NCI-H1048 (cell line): ENCODE measurements at places on chromosomes 6 and 20.

DNA sequence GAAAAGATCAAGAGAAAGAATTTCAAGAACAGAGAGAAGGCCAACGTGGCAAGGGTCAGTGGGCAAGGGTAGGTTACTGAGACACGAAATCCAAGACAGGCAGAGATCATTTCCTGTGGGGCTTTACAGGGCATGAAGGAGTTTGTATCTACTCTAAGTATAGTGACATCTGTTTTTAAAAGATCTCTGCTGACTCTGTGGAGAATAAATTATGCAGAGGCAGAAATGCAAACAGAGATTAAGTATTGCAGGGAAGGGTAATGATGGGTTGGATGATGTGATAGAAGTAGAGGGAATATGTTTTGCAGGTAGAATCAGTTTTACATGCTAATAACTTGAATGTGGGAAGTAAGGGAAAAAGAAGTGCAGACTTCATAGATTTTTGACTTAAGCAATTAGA, 243.5 kb downstream of the FRK start:
- DNase-seq, result no peak

DNA sequence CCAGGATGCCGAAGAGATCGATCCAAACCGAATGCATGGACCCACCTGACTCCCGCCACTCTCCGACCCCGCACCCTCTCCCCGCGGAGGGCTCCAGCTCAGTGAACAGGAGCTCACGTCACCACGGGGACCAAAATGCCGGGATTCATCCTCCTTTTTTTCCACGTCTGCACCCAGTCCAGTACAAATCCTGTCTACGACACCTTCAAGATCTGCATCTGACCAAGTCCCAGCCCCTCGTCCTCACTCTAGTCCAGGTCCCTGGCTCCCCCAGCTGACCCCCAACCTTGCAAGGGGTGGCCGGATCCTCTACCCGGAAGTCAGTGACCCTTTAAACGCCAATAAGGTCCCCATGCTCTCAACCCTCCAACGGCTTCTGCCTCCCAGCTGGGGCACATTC, 92.8 kb upstream of the QKI start:
- DNase-seq, result no peak

DNA sequence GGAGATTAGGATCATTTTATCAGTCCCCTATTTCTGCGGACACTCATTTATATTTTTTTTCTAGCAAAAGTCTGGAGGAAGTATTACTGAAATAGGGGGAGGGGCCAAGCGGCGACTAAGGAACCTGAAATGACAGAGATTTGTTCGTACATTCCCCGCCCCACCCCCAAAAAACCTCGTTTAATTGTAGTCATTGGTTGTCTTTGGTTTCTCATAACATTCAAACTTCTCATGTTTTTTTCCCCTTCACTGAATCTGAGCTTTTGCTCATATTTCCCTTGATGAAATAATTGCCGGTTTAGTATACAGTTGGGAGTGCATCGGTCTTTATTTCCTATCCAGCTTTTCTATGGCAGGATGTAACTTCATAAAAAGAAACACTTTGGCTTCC, 768 bp upstream of the FYN start:
- DNase-seq, result no peak

- DNase-seq, result no peak
These were observed 7.2 kb upstream of the VSX1 start for GRCh38 chr20:25089096-25089495.

GRCh38 chr6:160027076-160027475, 58.2 kb downstream of the IGF2R start:
- DNase-seq, result no peak

DNA sequence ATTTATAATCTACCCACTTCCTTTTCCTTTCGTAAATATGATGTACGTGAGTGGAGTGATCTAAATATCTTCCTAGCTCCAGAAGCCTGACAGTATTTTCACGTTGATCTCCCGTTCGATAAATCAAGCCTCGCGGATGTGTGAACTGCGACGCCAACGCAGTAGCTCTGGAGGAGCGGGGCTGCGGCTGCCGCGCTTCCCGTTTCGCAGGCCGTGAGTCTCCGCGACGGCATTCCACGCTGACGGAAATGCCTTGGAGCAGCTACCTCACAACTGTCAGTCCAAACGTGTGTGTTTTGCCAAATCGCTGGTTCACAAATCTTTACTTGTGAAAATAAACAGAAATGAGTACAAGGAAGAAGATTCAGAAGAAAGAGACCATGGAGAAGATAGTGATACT, 41.2 kb downstream of the BTBD3 start:
- DNase-seq, result no peak

GRCh38 chr6:10962673-10963072, 75.8 kb downstream of the SYCP2L start:
- no peak for DNase-seq

- no peak for DNase-seq
These were observed 5.9 kb downstream of the PTPRA start for GRCh38 chr20:2879146-2879545.

GRCh38 chr20:4195499-4195898, 180.1 kb upstream of the RNF24 start:
- DNase-seq, result no peak

DNA sequence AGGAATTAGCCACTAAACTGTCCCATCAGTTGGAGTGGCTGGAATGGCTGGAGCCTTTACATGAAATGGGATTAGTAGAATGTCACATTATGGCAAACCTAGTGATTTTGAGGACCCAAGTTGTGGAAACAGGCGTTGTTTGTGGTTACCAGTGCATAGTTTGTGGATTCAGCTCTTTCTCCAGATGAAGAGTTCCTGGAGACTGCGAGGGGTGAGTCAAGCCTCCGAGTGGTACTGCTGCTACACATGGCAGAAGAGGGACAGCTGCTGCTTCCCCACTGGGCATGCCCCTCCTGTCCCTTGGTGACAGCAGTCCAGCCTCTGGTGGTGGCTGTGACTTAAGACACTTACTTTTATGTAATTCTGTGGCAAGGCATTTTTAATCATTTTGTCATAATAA, 94.2 kb upstream of the SCP2D1 start:
- no peak for DNase-seq

DNA sequence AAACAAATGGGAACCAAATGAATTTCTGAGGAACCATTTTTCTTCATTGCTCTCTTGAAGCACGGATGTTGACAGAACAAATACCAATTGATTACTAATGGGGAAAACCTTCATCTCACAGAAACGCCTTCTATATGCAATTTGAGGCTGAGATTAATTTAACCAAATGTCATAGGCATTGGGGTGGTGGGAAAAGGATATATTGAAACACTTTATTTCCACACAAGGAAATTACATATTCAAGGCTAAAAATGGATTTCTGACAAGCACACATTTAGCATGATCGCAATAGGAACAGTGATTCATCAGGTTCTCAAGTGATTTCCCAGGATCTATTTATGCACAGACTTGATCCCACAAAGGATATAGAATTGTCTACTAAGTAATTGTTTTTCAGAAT, 88.9 kb downstream of the COL12A1 start:
- DNase-seq, result no peak

DNA sequence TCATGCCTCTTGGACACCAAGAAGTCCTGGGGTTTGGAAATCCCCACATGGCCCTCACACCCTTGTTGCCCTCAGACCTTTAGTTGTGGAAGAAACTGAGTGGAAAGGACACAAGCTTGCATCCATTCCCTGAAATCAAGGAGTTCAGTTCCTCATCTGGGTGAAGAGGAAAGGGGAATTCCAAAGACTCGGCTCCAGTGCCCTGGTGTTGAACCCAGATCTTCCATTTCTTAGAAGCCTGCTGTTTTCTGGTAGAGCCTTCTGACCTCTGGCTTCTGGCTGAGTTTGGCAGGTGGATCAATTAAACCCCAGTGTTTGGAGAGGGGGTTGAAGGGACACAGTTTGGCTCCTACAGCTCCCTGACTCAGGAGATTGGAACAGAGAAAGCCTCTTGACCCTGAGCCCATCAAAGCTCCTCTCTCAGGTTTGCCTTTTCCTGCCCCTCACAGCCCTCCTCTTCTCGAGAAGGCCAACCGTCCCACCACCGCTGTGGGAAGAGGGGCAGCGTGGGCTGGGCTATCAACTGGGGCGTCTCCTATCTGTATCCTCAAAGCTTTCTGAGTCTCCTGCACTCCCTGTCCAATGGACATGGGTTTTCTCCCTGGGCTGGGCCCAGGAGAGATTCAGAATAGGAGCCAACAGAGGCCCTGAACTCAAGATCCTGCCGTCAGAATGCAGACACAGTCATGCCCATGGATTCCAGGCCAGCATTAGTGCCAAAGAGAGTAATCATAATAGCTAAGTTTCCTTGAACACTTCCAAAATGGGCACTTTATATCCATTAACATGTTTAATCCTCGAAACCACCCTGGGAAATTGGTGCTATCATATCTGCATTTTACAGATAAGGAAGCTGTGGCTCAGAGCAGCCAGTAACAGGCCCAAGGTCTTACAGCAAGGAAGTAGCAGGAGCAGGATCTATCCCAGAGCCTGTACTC, 146.2 kb downstream of the VEGFA start:
- no peak for DNase-seq

- DNase-seq, result no peak
These were observed 102.2 kb upstream of the AKAP12 start for GRCh38 chr6:151137542-151137941.

GRCh38 chr6:38131527-38131965, 312.0 kb downstream of the ZFAND3 start:
- DNase-seq, result no peak

DNA sequence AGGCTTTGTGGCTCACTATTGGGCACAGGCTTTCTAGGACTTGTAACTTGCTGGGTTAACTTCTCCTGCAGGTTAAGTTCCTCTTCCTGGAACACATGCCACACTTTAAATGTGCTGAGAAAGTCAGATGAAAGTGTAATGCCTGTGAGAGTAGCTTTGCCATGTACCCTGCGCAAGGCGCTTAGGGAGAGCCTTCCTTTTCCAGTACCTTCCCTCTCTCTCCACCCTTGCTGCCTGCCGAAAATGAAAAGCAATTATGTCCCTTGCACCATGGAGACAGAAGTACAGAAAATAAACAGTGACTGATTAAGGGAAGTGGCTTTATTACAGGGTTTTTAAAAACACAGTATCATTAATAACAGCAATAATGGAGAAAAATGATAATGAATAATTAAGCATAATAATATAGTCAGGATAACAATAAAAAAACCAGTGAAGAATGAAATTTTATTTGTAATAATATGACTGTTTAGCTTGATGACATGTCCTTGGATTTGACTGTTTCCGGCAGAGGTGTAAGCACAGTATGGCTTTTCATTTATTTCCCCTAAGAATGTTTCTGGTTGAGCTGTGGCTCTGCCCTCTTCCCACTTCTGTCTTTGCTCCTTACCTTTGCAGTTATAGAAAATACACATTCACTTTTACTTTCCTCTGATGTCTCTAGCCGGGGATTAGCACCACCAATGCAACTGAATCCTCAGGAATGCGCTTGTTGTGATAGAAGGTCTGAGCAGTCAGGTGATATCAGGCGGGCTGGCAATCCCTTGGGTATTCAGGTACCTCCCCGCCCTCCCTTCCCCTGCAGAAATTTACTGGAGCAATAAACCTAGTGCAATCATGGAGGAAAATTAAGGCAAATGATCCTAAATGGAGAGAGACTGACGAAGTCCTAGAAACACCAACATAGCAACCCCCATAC, 472.3 kb upstream of the CITED2 start:
- no peak for DNase-seq

DNA sequence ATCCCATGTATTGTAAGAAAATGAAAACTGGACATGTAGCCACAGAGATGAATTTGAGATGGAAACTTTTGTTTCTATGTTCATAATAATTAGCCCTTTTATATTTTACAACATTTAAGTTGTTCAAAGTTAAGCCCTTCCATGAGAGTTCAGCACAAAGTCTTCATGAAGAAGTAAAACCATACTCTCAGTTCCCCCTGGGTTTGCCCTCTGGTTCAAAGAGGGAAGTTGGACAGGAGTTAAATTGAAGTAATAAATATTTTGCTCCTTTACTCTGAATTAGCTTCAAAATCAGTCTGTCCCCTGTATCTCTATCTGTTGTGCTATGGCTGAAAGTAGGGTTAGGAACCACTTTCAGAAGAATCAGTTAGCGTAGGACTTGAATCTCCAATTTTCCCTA, 31.1 kb downstream of the PHACTR2 start:
- DNase-seq, result no peak

DNA sequence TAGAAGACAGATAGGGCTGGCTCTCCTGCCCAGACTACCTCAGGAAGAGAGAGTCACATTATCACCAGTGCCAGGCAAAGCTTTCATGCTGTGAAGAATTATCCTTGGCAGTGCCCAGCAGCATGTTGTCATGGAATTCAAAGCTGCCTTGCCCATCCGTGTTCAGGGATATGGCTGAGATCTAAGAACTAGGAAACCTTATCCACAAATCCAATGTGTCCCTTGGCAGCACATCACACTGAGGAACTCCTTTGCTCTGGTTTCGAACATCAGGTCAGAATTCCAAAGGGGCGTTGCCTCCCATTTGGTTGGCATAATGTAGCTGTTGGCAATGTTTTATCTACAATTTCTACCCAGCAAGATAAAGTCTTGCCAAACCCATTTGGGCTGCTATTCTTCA, 52.7 kb downstream of the ADGRF1 start:
- no peak for DNase-seq
